GM12864 (cell line): ENCODE measurements at places on chromosomes 11 and 22.

DNA sequence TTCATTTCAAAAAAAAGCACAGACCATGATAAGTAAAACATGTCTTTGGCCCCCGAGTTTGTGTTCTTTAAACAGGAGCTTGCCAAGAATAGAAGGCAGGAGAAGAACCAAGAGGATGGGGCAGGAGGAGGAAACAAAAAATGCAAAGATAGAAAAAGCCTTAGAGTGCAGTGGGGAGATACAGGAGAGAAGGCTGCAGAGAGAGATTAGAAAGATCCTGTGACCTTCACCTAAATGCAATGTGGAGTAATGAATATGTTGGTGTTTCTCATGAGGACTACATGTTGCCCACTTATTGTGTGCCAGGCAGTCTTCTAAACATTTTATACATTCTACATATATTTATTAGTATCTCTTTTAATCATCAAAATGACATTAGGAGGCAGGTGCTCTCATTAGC lies 2.3 kb upstream of the APLNR start:
- no peak for DNase-seq

GRCh38 chr22:29268511-29269229 lies 602 bp downstream of the EWSR1 start:
- DNase-seq: no peak

DNA sequence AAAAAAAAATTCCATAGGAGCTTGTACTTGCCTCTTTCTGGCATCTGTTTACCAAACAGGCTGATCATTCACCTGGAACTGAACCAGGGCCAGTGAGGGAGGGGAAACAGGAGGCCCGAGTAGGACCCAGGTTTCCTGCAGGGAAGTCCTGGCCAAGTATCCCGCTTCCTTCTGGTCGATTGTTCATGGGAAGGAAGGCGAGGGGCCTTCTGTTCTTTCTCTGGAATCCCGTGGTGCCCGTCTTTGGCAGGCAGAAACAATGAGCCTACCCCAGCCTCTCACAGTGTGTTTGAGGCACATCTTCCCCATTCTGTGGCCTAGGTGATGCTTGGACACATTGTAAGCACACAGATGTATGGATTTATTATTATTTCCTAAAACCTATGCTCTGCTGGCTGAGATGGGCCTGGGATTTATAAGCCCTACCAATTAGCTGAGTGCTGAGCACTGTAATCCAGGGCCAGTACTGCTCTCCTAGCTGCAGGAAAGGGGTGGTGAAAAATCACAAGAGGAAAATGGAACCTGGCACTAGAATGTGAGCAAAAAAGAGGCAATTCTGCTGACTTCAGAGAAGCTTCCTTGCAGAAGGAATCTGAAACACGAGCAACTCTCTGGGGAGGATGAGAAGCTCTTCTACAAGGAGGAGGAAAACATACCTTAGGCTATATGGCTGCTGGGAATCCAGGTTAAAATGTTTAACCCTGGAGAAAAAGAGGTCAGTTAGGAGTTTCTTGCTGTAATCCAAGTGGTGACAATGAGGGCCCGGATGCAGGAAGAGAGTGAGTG lies 53.5 kb downstream of the PRR5L start:
- DNase-seq: no peak

- DNase-seq: no peak
Observed at GRCh38 chr22:26416670-26417276, 12.3 kb upstream of the ASPHD2 start.

GRCh38 chr11:27910186-27910931 lies 197.6 kb downstream of the KIF18A start:
- DNase-seq: no peak

DNA sequence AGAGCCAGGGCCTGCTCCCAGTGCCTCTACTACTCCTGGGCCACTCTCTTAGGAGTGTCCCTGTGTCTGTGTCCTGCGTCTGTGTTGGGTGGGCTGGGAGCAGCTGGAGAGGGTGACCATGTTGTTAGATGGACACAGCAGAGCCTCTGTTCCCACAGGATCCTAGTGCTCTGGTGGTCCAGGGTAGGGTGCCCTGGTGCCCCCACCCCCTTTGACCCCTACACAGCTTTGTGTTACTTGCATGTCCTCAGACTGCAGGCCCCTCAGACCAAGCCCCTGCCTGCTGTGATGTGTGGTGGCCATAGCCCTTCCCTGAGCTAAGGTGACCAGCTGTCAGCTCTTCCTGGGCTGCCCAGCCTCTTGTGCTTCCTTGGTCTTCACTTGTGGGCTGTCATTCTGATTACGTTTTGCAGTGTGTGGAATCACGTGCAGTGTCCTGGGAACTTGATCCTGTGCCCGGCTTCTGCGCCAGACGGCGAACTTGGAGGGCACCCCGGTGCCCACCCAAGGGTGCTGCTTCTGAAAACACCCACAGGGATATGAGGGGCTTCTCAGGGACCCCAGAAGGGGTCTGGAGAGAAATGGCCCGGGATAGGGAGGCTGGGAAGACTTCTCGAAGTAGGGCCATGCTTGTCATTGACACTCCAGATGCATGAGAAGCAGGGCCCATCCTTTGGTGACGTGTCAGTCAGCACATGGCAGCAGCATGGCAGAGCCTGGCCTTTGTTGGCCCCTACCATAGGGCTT lies 1.5 kb downstream of the TANGO2 start:
- no peak for DNase-seq

DNA sequence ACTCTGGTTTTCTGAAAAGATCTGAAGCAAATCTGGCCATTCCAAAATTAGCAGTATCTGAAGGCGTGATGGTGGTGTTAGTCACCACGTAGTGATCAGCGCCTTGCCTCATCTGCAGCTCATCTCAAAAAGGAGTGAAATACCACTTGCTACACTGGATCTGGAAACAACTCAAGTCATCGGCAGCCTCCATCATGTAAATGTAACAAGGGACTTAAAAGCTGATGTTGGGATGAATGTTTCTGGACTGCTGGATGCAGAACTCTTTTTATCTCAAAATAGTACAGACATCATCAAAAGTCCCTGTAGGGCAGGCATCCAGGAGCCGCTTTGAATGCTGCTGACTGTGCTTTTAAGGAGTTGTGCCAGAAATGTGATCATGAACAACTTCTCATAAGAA lies 14.1 kb upstream of the APLP2 start:
- no peak for DNase-seq

DNA sequence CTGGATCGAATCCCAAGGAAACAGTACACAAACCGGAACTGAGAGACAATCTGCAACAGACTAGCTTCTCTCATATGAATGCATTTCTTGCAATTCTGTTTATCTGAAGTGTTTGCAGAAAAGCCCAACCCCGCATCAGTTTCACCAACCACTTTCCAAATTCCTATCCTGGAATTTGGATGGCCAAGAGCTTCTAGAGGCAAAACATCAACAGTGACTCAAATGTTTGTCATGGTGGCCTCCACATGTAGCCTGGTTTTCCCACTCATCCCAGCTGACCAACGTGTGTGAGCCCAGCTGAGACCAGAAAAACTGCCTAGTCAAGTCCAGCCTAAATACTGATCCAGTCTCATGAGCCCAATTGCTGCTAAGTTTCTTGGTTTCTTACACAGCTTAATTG lies 8.3 kb upstream of the MIEF1 start:
- DNase-seq: no peak

- DNase-seq: no peak
Observed at GRCh38 chr11:128963744-128964325, 21.2 kb upstream of the TP53AIP1 start.

DNA sequence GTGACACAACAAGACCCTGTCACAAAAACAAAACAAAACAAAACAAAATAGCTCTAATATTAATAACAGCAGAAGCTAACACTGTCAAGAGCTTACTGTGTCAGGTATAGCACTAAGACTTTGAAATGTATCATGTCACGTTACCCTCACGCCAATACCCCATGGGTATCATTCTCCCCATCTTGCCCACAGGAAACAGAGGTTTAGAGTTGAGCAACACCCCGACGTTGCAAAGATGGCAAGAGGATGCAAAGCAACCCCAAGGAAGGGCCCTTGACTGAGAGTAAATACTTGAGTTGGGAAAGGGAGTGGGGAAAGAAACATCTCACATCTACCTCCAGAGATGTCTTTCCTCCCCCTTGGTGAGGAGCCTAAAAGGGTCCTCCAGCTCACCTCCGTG lies 366.8 kb downstream of the LARGE1 start:
- no peak for DNase-seq

- DNase-seq: no peak
Observed at GRCh38 chr11:61484541-61484940, 24.0 kb upstream of the LRRC10B start.

DNA sequence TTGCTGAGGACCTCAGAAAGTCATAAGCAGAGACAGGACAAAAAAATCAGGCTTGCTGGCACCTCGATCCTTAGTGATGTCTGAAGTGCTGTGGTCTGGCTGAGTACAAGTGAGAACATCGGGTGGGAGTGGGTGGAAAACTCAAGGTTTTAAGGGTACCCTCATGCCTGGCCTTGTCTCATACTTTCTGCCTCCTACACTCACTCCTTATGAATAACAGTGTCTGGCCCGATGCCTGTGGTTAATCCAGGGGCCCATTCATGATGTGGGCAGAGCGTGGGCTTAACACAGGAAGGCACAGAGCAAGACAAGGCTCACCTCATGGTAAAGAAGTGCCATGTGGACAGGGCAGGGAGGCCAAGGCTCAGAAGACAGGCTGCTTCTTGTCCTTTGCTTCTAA lies 11.0 kb upstream of the UCP3 start:
- DNase-seq: no peak

DNA sequence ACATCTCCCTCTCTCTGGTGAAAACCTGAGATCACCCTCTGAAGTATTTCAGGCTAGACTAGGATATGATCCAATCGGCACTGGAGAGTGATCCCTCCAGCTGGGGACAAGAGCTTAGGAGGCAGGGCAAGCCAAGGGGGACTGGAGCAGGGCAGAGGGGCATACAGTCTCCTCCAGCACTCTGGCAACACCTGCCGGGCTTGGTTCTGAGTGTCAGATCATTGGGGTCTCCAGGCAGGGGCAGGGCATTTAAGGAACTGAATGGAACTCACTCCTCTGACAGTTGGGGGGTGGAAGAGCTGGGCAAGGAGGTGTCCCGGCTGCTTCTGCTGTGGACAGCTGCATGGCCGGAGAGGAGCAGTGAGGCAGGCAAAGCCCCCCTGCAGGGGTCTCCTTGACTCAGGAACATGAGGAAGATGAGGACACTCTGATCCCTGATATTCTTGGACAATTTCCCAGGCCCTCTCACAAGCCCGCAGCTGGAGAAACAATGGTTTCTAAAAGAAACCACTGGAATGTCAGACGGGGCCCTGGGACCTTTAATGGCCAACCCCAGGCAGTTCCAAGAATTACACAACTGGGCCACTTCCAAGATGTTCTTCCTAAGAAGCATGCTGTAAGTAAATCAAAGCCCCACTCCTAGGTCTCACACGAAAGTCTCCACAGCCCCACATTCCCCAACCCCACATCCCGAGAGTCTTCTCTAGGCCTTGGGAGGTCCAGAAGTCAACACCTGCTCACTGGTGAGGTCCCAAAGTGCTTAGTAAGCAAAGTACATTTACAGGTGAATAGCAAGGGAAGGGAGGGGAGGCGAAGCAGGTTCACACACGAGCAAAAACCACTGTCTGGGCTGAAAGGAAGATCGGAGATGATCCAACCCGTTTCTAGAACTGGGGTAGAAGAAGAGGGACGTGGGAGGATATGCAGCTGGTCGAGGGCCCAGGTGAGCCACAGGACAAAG lies 1.2 kb upstream of the CCDC86 start:
- DNase-seq: no peak

DNA sequence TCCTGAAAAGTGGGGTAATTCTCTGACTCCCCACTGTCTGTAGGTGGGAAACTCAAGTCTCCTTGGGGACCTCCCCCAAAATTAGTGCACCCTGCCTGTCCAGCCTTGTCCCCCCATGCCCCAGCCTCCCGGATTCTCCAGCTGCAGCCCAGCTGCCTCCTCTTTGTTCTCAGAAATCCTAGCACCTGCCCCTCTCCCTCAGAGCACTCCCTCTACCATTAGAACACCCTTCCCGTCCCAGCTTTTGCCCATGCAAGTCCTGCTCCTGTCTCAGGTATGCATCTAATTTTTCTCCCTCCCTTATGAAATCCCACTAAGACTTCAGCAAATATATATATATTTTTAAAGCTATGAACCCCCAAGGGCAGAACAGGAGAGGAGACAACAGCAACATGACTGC lies 37.3 kb downstream of the LRFN4 start:
- DNase-seq: no peak

- no peak for DNase-seq
Observed at GRCh38 chr22:36016684-36017083, 11.9 kb downstream of the RBFOX2 start.

DNA sequence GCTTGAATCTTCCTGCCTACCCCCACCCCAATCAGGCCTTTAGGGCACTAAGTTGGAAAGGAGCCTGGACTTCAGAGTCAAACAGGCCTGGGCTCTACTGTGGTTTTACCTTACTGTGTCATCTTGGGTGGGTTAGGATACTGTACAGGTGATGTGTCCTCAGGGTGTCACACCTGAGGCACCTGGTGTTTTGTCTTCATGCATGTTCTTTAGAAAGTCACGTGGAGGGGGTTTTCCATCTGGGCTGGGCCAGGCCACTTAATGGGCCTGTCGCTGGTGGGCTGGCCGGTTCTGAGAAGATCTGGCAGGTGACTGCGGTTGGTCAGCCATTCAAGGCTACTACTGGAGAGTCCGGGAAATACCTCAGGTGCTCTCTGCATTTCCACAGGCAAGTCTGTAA lies 92.6 kb downstream of the SWAP70 start:
- no peak for DNase-seq

- no peak for DNase-seq
Observed at GRCh38 chr11:96090711-96091110, 166.8 kb upstream of the MTMR2 start.

DNA sequence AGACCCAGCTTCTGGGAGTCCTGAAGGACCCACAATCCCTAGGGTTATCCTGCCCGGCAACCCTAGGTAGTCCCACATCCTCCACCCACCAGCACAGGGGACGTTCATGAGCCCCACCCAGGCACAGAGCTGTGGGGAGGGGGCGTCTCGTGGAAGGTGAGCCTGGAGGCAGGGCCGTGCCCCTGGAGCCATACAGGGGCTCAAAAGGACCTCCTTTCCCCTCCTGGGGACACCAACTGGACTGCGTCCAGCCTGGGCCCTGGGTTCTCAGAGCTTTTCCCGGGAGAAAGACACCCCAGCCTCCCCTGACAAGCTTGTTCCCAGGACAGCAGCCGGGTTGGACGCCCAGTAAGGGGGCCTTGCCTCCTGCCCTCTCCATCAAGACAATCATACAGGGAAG lies 78.4 kb downstream of the BRD1 start:
- no peak for DNase-seq
